ENCODE measurements at places on chromosomes 3 and 15. TPM values are rescaled to one million over a fixed set of nuclear protein-coding genes. Genes with fewer than 3 reads are reported as not detected.

- DNase-seq: no peak
These were observed 276.8 kb downstream of the ULK4 start for GRCh38 chr3:41684797-41685735.

- no peak for DNase-seq
These were observed 374.1 kb downstream of the EFHB start for GRCh38 chr3:19559724-19560442.

The GPR87 gene
- total RNA-seq: 2.6 TPM

- no peak for DNase-seq
These were observed 66.3 kb downstream of the NIPA2 start for GRCh38 chr15:22904736-22905135.

The CHRM5 gene
- total RNA-seq: not detected

The CNTN3 gene
- 3.6 TPM for total RNA-seq

The CCDC191 gene
- 10.8 TPM for total RNA-seq

The SAMMSON gene
- total RNA-seq: not detected

GRCh38 chr3:53030619-53031449 is 15.0 kb downstream of the SFMBT1 start:
- DNase-seq: no peak

The STT3B gene
- total RNA-seq: 109 TPM

The EPHA3 gene
- 3.7 TPM for total RNA-seq

DNA sequence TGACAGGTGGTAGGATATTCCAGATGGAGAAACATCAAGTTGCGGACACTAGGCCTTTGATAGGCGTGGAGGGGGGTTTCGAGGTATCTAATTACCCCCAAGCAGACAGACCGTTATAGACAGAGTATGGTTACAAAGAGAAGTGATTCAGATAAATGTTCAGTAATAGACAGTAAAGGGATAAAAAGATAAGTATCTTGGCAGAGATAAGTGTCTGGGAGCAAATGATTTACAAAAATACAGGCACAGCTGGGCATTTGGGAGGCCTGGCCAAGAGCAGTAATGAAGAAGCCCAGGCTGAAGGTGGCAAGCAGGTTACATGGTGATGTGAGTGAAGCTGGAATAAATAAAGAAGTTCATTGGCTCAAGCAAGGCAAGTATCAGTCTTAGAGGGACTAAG is 659 bp upstream of the MYH15 start:
- DNase-seq: no peak

The CLDN11 gene
- total RNA-seq: 8.2 TPM

The ZDHHC19 gene
- total RNA-seq: not detected

The ANAPC13 gene
- 66.1 TPM for total RNA-seq

DNA sequence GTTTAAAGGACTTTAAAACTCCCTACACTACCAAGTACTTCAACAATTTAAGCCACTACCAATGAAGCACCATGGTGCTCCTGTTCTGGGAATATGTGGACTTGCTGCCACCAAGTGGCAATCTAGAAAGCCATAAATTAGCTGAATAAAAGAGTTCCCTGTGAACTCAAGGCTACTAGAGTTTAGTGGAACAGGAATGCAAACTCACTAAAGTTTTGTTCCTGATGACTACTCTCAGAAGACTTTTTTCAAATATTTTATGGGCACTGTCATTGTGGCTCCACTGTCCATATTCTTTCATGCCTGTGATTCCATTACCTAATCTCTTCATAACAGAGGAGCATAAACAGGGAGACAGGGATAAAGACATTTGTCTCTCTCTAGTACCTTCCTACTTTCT is 63.9 kb downstream of the TMCC1 start:
- DNase-seq: peak; percentile 32

The TGM4 gene
- not detected for total RNA-seq

GRCh38 chr3:174822320-174822719 is 36.8 kb upstream of the NAALADL2 start:
- DNase-seq: no peak

The ITGA11 gene
- total RNA-seq: 7.8 TPM

The IL17RB gene
- 0.64 TPM for total RNA-seq

- no peak for DNase-seq
These were observed 50.8 kb upstream of the PPIB start for GRCh38 chr15:64213646-64214045.

- no peak for DNase-seq
These were observed 3.4 kb downstream of the DENND6A start for GRCh38 chr3:57689367-57690053.

DNA sequence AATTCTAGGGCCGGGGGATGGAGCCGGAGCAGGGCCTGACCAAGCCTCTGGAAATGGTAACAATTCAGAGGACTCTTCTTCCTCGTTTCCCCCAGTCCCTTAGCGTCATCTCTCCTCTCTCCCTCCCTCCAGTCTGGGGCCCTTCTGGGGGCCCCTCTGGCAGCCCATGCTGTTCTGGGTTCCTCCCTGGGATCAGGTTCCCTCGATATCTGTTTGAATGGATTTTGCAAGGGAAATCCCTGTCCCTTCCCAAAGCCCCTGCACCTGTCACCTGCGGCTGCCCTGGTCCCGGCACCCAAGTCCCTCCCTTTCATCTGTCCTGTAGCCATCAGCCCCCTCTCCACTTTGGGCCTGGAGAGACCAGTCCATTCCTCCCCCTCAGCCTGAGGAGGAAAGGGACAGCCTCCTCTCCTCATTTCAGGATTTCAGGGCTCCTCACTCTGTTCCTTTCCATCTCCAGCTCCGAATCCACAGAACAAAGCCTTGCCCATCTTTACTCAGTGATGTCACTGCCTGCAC is 1.7 kb upstream of the PLCB2 start:
- no peak for DNase-seq

GRCh38 chr3:54857343-54857742 is 70.5 kb downstream of the LRTM1 start:
- no peak for DNase-seq

- no peak for DNase-seq
These were observed 36.8 kb downstream of the VGLL4 start for GRCh38 chr3:11606865-11607440.

DNA sequence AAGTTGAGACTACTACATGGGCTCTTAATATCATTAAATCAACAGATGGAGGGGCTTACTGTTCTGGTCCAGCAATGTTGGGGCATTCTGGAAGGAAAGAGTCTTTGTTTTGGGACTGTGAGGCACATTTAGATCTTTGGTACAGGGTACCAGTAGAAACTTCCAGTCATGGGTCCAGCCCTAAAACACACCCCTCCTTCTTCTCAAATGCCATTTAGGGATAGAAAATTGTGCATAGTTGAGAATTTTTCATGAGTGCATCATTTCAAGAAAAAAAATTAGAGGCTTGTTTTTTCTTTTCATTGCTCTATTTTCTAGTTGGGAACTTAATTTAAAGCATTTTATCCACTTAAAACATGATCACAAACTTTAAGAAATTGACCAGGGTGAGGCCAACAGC is 4.1 kb upstream of the RTP1 start:
- no peak for DNase-seq

The IL17RC gene
- 90.6 TPM for total RNA-seq

- DNase-seq: no peak
These were observed 97.3 kb upstream of the THRB start for GRCh38 chr3:24591661-24592555.

DNA sequence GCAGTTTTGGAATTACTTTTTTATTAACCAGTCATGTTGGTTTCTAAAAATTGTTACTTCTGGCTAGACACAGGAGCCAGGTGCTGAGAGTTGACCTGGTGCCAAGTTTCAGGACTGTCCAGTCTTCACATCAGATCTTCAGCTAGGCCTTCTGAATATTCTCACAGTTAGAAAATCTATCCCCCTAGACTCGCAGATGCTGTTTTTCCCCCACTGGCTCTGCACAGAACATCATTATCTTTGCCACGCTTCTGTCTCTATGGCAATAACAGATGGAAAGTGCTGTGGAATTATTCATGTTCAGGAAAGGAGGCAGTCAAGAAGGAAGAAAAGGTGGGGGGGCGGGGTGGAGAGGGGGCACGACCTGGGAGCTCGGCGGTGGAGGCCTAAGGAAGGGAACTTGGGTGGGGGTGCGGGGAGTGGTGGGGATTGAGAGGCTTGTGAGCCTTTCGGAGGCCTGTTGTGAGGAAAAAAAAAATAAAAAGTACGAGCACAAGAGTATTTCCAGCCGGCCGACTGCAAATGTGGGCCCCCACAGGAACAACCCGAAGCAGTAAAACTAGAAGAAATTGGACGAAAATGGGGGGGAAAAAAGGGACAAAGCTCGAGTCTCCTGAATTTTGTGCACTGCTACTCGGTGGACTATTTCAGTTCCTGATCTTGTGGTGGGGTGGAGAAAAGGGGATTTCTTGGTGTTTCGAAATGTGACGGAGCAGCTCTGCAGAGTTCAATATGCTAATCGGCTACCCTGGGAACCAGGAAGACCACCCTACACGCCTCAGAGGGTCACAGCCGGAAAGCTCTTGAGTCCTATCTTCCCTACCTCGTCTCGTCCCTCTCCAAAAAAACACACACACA is 1.5 kb upstream of the SKIL start:
- DNase-seq: peak; percentile 30

GRCh38 chr3:117146571-117146970 is 437.0 kb downstream of the TUSC7 start:
- no peak for DNase-seq

- DNase-seq: no peak
These were observed 25.8 kb downstream of the DYNC1LI1 start for GRCh38 chr3:32544894-32545293.

The SAMD7 gene
- total RNA-seq: not detected

DNA sequence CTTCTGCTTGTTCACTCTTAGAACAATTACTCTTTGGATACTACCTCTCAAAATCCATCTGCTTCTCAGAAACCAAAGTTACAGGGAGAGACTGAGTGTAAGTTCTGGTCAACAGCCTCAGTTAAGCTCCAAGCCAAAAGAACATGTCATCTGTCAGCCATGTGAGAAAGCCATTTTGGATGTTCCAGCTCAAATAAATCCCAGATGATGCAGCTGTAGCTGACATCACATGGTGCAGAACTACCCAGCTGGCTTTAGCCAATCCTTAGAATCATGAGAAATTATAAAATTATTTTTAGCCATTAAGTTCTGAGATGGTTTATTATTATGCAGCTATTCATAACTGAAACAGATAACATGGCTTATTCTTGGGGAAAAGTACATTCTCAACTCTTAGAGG is 696.0 kb downstream of the ZNF385D start:
- no peak for DNase-seq

- no peak for DNase-seq
These were observed 11.0 kb upstream of the C3orf49 start for GRCh38 chr3:63807961-63808565.

GRCh38 chr3:143090486-143090885 is 29.1 kb upstream of the CHST2 start:
- no peak for DNase-seq

- DNase-seq: no peak
These were observed 50.9 kb downstream of the KLHL6 start for GRCh38 chr3:183504597-183504996.

The SPSB4 gene
- total RNA-seq: 1.3 TPM
